ENCODE measurements at places on chromosomes 12 and 14.

DNA sequence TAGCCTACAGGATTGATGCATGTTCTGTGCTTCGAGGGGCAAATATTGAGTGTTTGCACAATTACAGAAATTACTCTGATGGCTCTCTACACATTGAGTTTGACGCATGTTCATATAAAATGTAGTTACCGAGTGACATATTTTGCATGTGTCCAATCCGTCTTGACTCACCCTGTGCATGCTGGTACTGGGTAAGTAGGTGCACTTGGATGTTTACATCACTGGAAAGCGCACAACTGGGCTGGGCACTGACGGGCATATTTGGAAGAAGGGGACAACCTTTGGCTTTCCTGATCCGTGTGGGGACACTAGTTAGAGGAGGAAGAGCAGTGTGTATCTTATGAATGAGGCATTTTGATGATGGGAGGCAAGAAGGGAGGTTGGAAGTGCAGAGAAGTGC lies 4.9 kb upstream of the KRT6A start:
- DNase-seq = no peak

- DNase-seq = no peak
These were observed 942 bp downstream of the ZC2HC1C start for GRCh38 chr14:75070383-75070782.

DNA sequence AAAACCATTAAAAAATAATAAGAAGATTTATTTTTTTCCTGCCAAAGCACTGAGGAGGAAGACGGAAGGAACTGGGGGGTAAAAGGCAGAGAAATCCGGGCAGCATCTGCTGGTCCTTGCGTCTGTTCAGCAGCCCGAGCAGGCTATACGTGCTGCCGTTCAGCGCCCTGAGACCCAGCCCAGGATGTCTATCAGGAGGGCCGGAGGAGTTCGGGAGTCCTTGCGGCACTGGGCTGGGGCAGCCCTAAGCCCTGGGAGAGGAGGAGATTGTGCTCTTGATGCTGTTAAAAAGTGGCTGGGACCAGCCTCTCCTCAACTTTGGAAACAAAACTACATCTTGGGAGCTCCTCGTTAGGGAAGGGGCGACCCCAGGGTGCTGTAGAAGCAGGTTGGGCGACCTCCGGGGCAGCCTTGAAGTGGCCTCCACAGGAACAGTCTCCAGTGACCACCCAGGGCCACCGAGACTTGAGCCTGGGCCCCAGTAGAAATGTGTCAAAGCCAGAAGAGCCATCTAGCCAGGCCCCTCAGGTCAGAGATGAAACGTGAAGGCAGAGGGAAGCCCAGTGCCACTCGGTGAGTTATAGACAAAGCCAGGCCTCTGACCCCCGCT lies 14.3 kb downstream of the PGF start:
- DNase-seq = no peak

- no peak for DNase-seq
These were observed 15.7 kb downstream of the CAPRIN2 start for GRCh38 chr12:30739020-30739419.

GRCh38 chr14:78308079-78308478 lies 137.9 kb downstream of the NRXN3 start:
- DNase-seq = no peak

DNA sequence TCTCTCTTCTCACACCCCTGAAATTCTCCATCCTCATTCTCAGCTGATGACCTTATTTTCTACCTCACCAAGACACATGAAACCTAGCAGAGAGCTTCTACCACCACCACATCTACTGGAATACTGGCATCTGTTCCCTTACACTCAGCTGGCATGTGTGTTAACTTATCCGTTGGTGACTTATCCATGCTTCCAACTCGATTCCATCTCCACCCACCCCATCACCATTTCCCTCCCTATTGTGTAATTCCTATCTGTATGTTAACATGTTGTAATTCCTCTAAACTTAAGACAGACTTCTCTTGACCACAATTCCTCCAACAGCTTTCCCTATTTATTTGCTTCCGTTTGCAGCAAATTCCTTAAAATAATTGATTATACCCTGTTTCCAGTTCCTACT lies 15.4 kb downstream of the C1S start:
- no peak for DNase-seq
